ENCODE measurements at places on chromosomes 7 and 10. TPM values are rescaled to one million over a fixed set of nuclear protein-coding genes. Genes with fewer than 3 reads are reported as not detected.

The TLX1 gene
- not detected for total RNA-seq

The PAX2 gene
- total RNA-seq, result not detected

The METTL27 gene
- not detected for total RNA-seq

The HABP2 gene
- not detected for total RNA-seq

The STX1A gene
- total RNA-seq, result 18.6 TPM

The COMTD1 gene
- total RNA-seq, result 6.5 TPM

The CACNB2 gene
- not detected for total RNA-seq

The NUTM2A gene
- total RNA-seq, result 0.84 TPM

The CRHR2 gene
- total RNA-seq, result not detected

The PAX4 gene
- total RNA-seq, result not detected

The OR9A4 gene
- total RNA-seq, result not detected

The PLXNA4 gene
- total RNA-seq, result 2.6 TPM

The CALML5 gene
- total RNA-seq, result not detected

The FAM241B gene
- total RNA-seq, result not detected

All from mononuclear cell (primary cell).